ENCODE measurements at places on chromosomes 12 and 14.

DNA sequence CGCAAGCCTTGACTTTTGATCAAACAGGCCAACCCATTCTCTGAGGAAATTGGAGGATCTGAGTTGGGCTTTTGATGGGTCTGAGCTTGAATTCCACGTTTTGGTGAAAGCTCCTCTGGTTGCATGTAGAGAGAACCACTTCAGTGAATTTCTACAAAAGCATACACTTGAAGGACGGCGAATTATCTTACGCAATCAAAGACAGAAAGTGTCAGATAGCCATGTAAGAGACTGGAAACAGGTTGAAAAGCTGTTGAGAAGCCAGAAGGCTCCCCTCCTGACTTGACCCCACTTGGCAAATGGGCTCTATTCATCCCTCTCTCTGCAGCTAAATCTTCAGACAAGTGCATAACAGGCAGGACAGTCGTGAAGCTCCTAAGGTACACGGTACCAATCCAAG is 809.1 kb downstream of the BCL11B start:
- no peak for DNase-seq

GRCh38 chr14:32808644-32809043 is 130.0 kb upstream of the NPAS3 start:
- DNase-seq: no peak

DNA sequence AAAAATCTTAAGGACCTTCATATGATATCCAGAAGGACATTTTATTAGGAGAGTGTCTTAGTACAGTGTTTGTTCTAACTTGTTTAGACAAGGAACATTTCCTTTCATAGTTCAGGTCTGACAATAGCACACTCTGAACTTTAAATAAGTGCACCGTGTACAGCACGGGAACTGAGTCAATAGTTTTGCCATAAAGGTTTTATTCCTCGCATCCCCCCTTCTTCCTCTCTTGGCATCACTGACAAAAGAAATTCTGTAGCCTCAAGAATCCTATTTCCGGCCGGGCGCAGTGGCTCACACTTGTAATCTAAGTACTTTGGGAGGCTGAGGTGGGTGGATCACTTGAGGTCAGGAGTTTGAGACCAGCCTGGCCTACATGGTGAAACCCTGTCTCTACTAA is 58.3 kb downstream of the TMCC3 start:
- DNase-seq: no peak

GRCh38 chr14:102236026-102236425 is 68.9 kb downstream of the MOK start:
- DNase-seq: no peak

DNA sequence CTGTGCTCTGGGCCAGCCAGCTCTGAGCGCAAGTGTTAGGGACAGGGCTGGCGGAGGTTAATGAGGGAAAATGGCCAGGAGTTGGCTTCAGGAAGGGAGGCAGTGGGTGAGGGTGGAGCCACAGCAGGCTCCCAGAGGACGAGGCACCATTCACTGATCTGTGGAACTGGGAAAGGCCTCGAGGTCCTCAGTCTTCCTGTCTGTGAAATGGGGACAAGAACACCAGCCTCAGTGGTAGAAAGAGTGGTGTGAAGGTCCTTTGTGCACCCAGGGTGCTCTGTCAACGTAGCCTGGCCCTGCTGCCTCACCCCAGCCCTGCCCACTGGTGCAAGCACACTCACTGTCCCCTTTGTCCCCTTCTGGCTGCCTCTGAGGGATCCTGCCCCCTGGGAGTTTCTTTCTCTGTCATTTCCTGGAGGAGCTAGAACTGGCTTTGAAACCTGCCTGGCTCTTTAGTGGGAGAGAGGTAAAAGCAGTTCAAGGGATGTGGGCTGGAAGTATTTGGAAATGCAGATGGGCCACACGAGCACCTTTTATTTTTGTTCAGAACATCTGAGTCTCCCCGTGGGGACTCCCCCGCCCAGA is 25.0 kb downstream of the SYNDIG1L start:
- no peak for DNase-seq

DNA sequence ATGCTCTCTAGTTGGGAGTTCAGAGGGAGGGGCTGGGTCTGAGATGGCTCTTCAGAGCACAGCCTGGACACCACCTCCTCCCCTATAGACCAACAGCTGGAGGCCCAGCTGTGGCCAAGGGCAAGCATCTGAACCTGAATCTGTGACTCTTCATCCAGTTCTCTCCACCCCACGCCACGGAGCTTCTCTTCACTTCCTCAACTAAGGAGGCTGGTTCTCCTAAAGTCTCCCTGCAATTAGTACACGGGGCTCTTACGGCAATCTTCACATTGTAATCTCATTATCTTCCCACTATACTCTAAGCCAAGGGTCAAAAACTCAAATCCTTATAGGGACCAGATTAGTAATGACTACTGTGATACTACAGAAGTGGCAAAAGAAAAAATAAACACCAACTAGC is 9.8 kb downstream of the NRDE2 start:
- DNase-seq: no peak

All from hematopoietic multipotent progenitor cell treated with erythropoietin and hydrocortisone succinate and interleukin-3 and kit ligand, for 6 days (in vitro differentiated cells).